A172 (cell line): ENCODE measurements at places on chromosomes 2 and 18.

GRCh38 chr2:238861013-238861730 lies 13.3 kb downstream of the TWIST2 start:
- DNase-seq: no peak

DNA sequence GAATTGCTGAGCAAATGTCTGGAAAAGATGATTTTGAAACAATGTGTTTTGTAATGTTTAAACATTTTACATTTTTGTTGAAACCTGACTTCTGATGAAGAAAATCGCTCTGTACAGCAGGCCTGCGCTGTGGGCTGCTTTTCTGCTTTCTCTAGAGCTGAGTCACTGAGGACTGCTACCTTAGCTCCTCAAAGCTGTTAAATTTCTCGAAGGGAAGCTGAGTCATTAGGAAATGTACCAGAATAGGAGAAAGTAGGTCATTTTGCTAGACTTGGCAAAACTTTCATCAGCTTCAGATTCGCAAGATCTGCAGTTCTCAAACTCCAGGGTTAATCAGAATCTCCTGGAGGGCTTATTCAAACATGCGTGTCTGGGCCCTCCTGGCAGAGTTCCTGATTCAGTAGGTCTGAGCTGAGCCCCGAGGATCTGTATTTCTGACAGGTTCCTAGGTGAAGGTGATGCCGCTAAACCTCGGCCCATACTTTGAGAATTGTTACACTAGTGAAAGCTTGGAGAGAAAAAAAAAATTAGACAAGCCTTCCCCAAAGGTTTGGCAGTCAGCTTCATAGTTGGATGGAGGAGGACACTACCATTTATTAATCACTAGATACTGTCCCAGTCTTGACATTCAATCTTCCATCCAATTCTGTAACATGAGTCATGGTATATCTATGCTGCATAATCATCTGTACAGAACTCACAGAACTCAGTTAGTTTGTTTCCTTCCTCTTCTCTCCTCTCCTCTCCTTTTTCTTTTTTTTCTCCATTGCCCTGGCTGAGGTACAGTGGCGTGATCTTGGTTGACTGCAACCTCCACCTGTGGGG lies 297.6 kb downstream of the PARD3B start:
- peak; percentile 84 for DNase-seq

GRCh38 chr2:215851082-215851481 lies 162.3 kb downstream of the MREG start:
- DNase-seq: peak; percentile 16

- DNase-seq: no peak
These were observed 61.0 kb downstream of the TRAPPC12 start for GRCh38 chr2:3440477-3440876.

DNA sequence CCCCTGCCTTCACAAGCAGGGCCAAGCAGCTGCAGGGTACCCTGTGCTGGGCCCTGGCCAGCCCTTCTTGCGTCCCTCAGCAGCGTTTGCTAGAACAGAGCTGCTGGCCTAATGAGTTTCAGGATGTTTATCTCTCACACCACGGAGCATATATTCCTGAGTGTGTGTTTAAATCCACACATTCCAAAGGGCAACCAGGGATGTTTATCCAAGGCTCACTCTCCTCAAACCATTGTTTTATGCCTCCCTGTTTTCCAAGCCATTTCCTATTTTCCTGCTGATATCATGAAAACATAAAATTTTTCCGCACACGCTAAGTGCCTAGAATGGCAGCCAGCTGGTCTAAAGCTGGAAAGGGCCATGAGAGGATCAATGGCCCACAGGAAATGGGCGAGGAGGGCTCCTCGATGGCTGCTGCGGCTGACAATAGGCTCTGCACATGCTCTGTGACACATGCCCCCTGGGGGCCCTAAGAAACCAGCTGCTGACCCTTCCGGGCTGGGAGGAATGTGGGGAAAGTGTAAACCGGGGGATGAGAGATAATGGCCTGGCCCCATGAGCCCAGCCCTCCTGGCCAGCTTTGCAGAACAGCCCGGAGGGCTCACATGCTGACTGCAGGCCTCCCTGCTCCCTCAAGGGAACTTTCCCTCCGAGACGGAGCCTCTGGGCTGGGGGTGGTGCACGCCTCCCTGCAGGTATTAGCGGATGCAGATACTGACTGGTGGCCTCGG lies 194.0 kb downstream of the NDUFA10 start:
- DNase-seq: no peak

GRCh38 chr18:9658087-9658641 lies 43.8 kb upstream of the PPP4R1 start:
- DNase-seq: no peak

DNA sequence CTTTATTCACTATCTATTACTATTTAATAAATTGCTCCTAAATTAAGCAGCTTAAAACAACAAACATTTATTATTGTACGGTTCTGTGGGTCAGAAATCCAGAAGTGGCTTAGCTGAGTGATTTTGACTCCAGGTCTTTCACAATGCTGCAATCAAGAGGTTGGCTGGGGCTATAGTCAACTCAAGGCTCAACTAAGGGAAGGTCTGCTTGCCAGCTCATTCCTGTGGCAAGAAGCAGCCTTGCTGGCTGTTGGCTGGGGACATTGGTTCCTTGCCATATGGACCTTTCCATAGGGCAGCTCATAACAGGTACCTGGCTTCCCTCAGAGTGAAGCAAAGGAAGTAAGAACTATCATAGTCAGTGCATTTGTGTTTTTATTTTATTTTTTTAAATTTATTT lies 5.0 kb upstream of the MRPL19 start:
- DNase-seq: no peak

DNA sequence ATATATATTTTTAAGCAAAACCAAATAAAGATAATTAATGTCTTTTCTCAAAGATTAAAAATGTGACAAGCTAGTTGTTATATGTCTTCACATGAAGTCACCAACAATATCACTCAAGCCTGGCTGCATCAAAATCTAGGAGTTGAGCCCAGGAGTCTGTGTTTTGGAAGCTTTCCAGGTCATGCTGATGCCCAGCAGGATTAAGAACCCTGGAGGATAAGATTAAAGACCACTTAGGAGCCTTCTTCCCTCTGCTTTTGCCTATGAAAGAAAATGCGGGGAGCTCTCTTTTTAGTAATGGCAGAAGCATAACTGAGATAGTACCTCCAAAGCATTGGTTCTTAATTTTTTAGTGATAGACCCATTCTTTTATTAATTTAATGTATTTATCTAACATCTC lies 157.4 kb downstream of the ASXL3 start:
- DNase-seq: no peak

DNA sequence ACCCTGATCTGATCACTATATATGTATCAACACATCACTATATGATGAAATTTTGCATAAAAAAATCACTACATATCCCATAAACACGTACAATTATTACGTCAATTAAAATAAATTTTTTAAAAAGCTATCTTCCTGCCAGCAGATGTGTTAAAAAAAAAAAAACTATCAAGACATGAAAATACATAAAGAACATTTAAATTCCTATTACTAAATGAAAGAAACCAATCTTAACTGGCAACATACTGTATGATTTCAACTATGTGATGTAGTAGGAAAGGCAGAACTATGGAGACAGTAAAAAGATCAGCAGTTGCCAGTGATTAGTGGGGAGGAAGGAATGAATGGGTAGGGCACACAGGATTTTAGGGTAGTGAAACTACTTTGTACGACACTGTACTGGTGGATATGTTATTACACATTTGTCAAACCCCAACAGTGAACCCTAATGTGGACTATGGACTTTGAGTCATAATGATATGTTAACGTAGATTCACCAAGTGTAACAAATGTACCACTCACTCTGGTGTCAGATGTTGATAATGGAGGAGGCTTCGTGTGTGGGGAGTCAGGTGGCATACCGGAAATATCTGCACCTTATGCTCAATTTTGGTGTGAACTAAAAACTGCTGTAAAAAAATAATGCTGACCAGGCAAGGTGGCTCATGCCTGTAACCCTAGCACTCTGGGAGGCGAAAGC lies 27.4 kb downstream of the USP34 start:
- DNase-seq: no peak

DNA sequence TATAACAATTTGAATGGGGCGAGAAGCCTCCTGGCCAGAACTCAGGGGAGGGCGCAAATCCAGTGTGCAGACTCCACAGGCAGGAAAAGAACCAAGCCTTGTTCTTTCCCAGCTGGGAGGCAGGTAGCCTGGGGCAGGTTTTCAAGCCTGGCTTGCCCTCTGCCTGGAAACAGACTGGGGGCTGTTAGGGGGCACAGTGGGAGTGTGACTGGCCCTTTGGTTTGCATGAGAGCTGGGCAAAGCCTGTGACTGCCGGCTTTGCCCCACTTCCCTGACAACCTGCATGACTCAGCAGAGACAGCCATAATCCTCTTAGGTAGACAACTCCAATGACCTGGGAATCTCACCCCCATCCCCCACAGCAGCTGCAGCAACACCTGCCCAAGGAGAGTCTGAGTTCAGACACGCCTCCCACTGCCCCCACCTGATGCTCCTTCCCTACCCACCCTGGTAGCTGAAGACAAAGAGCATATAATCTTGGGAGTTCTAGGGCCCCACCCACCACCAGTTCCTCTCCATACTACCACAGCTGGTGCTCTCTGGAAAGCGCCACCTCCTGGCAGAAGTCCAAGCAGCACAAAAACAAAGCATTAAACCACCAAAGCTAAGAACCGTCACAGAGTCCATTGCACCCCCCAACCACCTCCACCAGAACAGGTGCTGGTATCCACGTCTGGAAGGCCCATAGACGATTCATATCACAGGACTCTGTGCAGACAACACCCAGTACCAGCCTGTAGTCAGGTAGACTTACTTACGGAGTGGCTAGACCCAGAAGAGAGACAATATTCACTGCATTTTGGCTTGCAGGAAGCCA lies 402.5 kb downstream of the STK39 start:
- no peak for DNase-seq

- peak; percentile 73 for DNase-seq
These were observed 42.5 kb downstream of the LRRC30 start for GRCh38 chr18:7273301-7273921.

GRCh38 chr2:110107092-110108079 lies 8.2 kb downstream of the MALL start:
- DNase-seq: peak; percentile 59

DNA sequence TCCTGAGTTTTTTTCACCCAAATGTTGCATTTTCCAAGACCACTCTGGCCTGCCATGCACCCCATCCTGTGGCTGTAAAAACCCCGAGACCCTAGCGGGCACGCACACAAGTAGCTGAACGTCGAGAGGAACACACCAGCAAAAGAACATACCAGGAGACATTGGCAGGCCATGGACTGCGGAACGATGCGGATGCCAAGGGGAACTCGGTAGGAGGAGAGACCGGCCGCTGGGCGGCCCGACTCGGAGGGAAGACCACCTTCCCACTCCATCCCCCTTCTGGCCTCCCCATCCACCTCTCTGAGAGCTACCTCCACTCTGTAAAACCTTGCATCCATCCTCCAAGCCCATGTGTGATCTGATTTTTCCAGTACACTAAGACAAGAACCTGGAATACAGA lies 105.5 kb upstream of the CELF4 start:
- no peak for DNase-seq

- no peak for DNase-seq
These were observed 29.3 kb downstream of the CYP26B1 start for GRCh38 chr2:72118386-72118785.

GRCh38 chr2:3349211-3349693 lies 28.4 kb downstream of the EIPR1 start:
- no peak for DNase-seq

- no peak for DNase-seq
These were observed 68.7 kb upstream of the PSMD14 start for GRCh38 chr2:161239326-161240109.

- no peak for DNase-seq
These were observed 131.6 kb upstream of the DOCK10 start for GRCh38 chr2:225173909-225174308.

GRCh38 chr2:151664520-151664919 lies 69.8 kb downstream of the NEB start:
- DNase-seq: no peak

DNA sequence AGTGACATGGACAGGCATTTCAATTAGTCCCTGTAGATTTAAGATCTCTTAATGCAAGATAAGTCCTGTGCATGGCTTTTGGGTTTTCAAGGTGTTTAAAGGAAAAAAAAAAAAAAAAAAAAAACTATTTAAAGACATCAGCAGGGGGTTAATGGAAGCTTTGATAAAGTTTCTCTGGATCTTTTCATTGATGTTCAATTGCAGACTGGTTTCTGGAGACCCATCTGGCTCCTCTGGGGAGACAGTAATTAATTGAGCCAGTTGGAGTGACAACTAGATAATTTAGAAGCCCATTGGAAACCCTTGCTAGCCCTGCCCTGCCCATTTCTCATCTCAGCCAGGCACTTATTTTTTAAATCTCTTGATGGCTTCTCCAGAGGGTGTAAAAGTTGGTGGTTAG lies 98.7 kb downstream of the EPHA4 start:
- no peak for DNase-seq

- DNase-seq: no peak
These were observed 8.1 kb upstream of the HES6 start for GRCh38 chr2:238247841-238248453.

GRCh38 chr2:205245652-205246051 lies 436.6 kb upstream of the NRP2 start:
- DNase-seq: peak; percentile 30

DNA sequence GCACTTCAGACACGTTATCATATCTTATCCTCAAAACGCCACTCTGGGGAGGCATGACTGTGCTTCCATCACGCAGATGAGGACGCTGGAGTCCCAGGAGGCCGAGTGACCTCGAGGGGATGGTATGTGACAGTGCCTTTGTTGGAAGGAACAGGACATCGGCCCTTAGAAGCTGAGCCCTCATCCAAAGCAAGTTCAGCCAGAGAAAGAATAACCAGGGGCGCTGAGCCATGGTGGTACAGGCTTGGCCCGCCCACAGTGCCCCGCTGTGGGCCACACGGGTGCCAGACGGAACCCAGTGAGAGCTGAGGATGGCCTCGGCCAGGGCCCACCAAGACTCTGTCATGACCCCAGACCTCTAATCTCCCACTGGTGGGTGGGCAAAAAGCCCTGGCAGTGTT lies 31.3 kb downstream of the HS1BP3 start:
- DNase-seq: no peak

DNA sequence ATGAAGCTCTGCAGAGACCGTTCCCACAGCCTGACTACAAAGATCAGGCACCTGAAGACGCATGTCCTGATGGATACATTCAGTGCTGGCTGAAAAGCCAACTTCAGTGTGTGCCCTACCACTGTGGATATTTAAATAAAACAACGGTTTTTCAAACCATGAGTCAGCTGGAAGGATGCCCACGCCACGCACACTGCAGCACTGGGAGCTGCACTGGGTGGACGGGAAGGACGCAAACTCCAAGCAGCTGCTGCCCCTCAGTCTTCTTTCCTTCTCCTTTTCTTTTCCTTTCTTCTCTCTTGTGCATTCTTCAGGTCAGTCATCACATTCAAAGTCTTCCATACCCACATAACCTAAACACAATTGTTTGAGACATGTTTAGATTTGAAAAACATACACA lies 7.9 kb downstream of the TMEM18 start:
- DNase-seq: peak; percentile 57

GRCh38 chr2:215572341-215572848 lies 136.5 kb upstream of the FN1 start:
- no peak for DNase-seq

DNA sequence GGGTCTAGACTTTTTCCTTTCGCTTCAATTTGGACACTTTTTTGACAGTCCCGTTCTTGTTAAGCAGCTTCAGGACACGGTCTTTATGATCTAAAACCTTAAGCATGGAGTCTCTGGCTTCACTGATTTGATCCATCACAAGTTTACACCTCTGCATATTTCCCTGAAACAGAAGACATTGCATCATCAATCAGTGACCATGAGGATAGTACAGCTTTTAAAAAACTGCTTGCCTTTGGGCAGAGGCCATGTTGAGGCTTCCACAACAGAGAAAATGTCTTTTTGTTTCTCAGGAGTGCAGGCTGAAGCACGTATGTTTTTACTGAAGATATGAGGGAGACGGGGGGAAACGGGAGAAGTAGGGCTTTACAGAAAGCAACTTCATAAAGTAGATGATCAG lies 56.2 kb upstream of the AMMECR1L start:
- DNase-seq: no peak
